ENCODE measurements at places on chromosomes 2 and 18.
A peak's percentile ranks its signal among the peaks of the same experiment; 100 is the strongest.

DNA sequence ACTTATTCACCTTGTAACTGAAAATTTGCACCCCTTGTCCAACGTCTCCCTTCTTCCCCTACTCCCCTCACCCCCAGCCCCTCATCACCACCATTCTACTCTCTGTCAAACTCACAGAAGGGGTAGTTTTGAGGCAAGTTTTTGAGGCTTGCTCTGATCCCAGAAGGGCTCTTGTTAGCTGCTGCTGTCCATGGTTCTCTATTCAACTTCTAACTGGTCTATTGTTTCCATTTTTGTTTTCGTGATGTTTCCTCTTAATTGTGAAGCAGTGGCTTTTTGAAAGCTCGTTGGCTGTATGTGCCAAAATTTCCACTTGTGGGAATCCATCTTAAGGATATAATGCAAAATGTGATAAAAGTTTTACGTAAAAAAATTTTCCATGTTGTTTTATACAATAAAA is 92.5 kb upstream of the CRACDL start:
- DNase-seq = no peak

GRCh38 chr2:72627083-72627482 is 198.8 kb downstream of the EXOC6B start:
- DNase-seq = no peak

DNA sequence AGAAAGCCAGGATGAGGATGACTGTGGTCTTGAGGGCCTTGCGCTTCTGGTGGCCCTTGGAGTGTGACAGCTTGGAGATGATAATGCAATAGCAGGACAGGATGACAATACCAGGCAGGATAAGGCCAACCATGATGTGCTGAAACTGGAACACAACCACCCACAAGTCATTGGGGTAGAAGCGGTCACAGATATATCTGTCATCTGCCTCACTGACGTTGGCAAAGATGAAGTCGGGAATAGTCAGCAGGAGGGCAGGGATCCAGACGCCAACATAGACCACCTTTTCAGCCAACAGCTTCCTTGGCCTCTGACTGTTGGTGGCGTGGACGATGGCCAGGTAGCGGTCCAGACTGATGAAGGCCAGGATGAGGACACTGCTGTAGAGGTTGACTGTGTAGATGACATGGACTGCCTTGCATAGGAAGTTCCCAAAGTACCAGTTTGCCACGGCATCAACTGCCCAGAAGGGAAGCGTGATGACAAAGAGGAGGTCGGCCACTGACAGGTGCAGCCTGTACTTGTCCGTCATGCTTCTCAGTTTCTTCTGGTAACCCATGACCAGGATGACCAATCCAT is 2.7 kb downstream of the CXCR4 start:
- no peak for DNase-seq

GRCh38 chr2:238475034-238475433 is 48.3 kb downstream of the ASB1 start:
- DNase-seq = no peak

DNA sequence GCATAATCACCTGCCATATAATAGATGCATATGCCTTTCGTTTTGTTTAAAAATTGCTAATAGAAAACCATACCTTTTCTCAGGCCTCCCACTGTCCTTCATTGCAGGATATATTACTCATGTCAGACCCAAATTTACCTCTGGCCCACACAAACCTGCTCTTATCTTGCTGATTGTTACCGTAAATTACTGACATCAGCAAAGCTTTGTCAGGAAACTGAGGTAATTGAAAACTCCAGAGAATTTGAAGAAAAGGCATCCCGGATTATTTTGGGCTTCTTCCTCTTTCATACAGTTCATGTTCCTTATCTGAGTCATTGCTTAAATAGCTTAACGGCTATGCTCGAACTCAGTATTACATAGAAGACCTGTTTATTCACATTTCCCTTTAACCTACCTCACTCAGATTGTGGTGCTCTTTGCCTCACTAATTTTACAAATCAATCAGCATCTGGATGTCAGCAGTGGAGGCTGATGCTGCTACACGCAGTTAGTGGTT is 145.7 kb downstream of the ZEB2 start:
- peak; percentile 51 for DNase-seq

- no peak for DNase-seq
These were observed 869.1 kb downstream of the CNTNAP5 start for GRCh38 chr2:124894199-124894598.

GRCh38 chr2:98247383-98247782 is 98.9 kb upstream of the CNGA3 start:
- DNase-seq = no peak

- no peak for DNase-seq
These were observed 84.6 kb downstream of the TMEM163 start for GRCh38 chr2:134634054-134634753.

GRCh38 chr2:152336854-152337510 is 2.0 kb downstream of the FMNL2 start:
- DNase-seq = peak; percentile 11

DNA sequence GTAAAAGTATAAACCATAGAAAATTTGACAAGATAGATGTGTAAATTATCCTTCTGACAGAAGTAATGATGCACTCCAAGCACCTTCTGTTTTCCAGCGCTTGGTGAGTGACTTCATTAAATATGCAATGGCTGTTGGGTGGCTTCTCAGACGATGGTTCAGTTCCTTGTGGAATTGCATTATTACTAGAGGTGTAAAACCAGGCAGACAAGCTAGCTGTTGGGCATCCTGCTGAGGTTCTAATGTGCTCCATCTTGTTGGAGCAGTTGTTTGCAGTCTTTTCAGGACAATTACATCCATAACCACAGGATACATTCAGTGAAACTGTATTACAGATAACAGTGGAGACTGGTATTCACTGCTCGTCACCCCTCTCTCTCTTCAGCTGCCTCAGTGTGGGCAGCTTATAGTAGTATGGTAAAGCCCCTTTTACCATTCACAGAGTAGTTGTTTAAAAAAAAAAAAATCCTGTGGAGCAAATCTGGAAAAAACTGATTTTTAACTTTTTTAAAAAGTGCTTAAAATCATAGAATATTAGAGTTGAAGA is 143.5 kb downstream of the AGPS start:
- DNase-seq = no peak

DNA sequence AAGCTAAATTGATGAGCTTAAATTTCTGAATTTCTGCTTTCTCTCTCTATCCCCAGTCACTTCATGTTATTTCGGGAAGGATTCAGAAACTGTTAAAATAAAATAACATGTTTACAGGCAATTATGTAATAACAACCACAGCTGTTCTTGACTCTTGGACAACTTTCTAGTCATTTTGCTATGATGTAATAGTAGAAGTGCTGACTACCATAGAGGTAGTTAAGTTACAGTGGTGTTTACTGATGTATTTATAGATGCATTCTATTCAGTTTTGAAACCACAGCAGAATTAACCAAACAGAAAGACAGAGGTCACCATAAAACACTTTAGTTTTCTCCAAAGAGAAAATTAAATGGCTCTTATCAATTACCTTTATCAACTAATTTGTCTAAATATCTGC is 1292.0 kb upstream of the CHAC2 start:
- no peak for DNase-seq

DNA sequence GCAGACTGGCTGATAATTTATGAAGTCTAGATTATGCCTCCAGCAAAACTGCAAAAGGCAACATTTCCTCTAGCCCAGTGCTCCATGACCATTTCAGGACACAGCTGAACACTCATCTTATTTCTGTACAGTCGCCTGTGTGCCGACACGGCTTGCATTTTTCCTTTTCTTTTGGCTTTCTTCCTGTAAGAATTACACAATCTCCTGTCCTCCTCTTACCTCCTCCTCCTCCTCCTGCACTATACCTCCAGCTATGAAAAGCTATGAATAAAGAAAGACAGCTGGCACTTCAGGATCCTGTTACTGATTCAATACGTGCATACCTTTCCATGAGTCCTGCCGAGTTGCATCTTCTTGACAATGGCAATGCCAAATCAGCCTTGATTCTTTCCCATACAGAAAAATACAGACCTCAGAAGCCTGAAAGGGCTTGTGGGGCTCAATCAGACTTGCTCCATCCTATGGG is 32.2 kb upstream of the TRIB2 start:
- DNase-seq = no peak

GRCh38 chr18:67276638-67277037 is 239.9 kb downstream of the DSEL start:
- DNase-seq = no peak

- DNase-seq = no peak
These were observed 58.5 kb upstream of the TXNDC2 start for GRCh38 chr18:9827211-9827792.

GRCh38 chr2:240480834-240481623 is 45.6 kb downstream of the GPC1 start:
- DNase-seq = no peak

DNA sequence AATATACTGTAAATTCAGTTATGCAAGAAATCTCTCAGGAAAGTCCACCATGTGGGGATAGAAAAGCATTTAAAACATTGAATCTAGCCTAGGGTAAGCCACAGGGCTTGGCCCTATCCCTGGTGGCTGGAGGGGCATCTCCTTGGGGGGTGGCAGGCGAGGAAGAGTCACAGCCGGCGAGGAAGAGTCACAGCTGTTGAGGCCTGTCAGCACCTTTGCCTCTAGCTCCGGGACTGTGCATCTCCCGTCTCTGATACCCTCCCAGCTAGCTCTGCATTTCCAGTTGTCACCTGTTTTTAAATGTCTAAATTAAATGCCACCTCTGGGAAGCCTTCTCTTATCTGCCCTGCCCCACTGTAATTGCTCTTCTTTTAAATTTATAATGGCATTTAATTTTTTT is 276.7 kb downstream of the ZNF407 start:
- DNase-seq = no peak

- no peak for DNase-seq
These were observed 680.2 kb upstream of the CHAC2 start for GRCh38 chr2:53087262-53087873.

DNA sequence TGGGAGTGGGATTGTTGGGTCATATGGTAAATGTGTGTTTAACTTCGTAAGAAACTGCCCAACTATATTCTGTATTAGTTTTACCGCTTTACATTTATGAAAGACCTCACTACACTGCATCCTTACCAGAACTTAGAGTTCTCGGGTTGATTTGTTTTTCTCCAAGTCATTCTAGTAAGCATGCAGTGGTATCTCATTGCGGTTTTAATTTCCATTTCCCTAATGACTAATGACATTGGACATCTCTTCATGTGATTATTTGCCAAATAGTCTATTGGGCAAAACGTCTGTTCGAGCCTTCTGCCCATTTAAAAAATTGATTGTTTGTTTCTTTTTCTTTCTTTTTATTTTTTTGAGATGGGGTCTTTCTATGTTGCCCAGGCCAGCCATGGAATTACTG is 6.8 kb downstream of the FBLN7 start:
- DNase-seq = no peak

- no peak for DNase-seq
These were observed 32.4 kb downstream of the ID2 start for GRCh38 chr2:8714283-8714682.

DNA sequence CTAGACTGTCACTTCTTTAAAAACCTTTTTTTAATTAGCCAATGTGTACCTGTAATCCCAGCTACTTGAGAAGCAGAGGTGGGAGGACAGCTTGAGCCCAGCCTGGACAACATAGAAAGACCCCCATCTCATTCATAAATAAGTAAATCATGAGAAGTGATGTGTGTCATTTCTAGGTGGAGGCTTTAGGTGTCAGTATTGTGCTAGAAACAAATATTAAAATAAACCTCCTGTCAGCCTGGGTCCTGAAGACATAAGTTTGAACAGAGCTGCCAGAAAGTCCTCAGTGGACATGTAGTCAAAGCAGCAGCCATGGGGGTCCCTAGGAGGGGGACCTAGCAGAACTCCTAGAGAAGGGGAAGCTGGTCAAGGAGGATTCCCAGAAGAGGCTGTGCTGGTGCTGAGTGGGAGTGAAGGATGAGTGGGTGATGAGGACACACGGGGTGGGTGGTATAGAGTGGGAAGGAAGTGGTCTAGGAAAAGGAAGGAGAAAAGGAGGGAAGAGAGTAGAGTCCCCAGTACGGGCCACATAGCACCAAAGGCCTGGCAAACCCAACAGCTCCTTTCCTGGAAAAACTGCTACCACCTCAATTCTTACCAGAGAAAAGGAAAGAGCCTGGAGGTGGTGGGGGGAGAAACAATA is 316.6 kb upstream of the NCKAP5 start:
- peak; percentile 28 for DNase-seq

- no peak for DNase-seq
These were observed 47.5 kb downstream of the VSNL1 start for GRCh38 chr2:17588031-17588430.

GRCh38 chr2:88500691-88501090 is 48.2 kb upstream of the FOXI3 start:
- DNase-seq = no peak

Data from KBM-7 (cell line).